ENCODE measurements at places on chromosomes 1 and 21. TPM values are rescaled to one million over a fixed set of nuclear protein-coding genes. Genes with fewer than 3 reads are reported as not detected.

- no peak for DNase-seq
Measured at GRCh38 chr21:15004721-15005370, 60.0 kb downstream of the NRIP1 start.

GRCh38 chr1:57620605-57621004 lies 196.7 kb upstream of the DAB1 start:
- DNase-seq, result no peak

- no peak for DNase-seq
Measured at GRCh38 chr1:17277511-17278159, 28.7 kb downstream of the PADI3 start.

DNA sequence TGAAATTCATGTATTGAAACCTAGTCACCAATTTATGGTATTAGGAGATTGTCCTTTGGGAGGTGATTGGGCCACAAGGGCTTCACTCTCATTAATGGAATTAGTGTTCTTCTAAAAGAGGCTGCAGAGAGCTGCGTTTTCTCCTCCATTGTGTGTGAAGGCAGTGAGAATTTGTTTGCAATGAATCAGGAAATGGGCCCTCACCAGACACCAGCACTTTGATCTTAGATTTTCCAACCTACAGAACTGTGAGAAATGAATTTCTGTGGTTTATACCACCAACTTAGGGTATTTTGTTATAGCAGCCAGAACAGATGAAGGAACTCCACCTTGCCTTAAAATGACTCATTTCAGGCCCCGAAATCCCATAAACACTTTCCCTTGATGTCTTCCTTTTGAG lies 544.2 kb downstream of the RWDD3 start:
- no peak for DNase-seq

DNA sequence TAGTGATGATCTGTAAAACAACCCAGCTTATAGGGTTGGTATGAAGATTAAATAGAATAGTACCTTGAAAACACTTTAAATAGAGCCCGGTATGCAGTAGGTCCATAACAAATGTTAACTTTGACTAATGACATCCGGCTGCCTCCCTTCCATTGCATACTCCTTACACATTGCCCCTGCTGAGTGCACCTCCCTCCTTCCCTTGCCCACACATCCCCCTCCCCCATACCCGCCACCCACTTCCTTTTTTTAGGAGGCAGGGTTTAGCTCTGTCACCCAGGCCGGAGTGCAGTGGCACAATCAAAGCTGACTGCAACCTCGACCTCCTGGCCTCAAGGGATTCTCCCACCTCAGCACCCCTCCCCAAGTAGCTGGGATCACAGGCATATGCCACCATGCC lies 24.4 kb upstream of the ZC3H12A start:
- peak; percentile 68 for DNase-seq

Gene GNG4
- not detected for total RNA-seq

Gene WNT3A
- not detected for total RNA-seq

DNA sequence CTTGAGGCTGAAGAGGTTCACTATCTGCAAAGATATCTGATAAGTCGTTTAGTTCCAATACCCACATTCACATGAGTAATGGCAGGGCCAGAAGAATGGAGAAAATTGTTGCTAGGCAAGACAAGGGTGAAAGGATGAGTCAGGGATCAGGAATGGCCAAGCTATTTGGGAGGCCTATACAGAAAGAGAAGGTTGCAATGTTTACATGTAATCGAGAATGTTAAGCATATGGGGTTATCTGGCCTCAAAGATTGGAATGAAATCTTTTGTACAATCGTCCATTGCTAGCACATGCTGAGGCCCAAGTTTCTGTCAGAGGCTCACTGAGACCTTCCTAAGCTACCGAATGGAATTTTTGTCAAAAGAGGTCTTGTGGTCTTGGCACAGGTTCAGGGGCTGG lies 299.9 kb upstream of the PLD5 start:
- no peak for DNase-seq

Gene NMNAT2
- not detected for total RNA-seq

DNA sequence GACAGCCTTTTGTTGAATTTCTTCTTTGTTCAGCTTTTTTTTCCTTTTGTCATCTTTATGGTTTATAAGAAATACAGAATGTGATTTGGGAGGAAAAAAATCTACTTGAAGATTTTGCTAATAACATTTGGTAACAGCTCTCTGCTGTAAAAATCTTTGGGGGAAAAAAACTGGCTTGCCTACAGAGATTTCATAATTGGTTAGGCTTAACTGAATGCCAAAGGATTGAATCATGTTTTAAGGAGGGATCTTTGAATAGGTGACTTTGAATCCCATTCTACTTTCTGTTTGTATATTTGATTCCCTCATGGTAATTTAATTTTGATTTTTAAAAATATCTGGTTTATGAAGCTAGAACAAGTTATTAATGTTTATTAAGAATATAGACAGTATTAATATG lies 3.2 kb downstream of the BTF3L4 start:
- DNase-seq, result no peak

Gene DNAJC16
- total RNA-seq, result 16.8 TPM

DNA sequence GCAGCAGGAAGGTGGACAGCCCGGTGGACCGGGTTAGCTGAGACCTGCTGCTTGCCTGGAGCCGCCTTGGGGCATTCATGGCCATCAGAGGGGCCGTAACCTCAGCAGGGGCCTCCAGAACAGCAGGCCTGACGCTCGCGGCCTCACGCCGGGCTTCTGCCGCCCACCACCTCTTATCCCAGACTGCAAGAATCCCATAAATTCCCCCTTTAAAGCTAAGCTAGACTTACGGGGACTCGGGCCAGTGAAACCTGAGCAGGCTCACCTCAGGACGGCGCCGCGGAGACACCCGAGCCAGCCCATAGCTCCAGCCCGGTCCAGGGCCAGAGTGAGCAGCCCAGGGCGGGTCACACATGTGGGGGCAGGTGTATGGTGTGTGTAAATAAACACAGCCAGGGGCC lies 132.3 kb downstream of the GLIS1 start:
- no peak for DNase-seq

DNA sequence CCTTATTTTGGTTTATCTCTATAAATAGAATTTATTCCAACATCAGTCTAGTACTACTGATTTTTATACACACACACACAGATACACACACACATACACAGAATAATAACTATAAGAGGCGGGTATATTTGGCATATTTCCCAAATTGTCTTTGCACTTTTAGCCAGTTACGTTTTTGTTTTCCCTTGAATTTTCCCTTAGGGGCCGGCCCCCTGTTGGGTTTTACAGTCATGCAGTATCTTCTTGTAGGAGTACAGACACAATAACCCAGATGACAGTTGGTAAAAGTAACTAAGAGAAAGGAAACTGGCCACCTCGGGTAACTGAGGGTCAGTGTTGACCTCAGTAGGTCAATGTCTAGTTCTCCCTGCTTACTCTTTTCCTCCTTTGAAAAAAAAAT lies 50.9 kb downstream of the DISP1 start:
- DNase-seq, result no peak

Gene ATP1A4
- not detected for total RNA-seq

- no peak for DNase-seq
Measured at GRCh38 chr1:41975850-41976569, 57.3 kb upstream of the HIVEP3 start.

GRCh38 chr1:72023063-72023930 lies 259.0 kb downstream of the NEGR1 start:
- no peak for DNase-seq

- DNase-seq, result no peak
Measured at GRCh38 chr1:225888898-225889601, at the start of gene LEFTY1. LEFTY1 (minus strand) TSS chr1:225889146; CDS start chr1:225889066, 80 bp downstream.

Gene IL6R
- not detected for total RNA-seq

Gene SLC45A3
- total RNA-seq, result 5.3 TPM

Gene KCNH1
- not detected for total RNA-seq

DNA sequence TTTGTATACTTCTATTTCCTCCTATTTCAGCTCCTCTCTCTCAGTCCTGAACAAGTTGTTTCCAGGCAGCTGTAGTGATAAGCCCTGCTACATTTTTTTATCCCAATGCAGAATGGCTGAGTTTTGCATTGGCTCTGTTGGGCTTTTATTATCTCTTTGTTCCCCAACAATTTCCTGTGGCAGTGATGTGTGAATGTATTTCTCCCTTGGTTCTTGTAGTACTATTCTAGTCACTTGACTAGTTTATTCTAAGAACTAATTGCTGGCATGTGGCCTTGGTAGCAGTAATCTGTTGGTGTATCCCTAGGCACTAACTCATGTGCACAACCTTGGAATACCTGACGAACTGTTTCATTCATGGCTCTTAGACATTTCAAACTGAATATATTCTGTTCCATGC lies 60.7 kb downstream of the NFASC start:
- DNase-seq, result no peak

DNA sequence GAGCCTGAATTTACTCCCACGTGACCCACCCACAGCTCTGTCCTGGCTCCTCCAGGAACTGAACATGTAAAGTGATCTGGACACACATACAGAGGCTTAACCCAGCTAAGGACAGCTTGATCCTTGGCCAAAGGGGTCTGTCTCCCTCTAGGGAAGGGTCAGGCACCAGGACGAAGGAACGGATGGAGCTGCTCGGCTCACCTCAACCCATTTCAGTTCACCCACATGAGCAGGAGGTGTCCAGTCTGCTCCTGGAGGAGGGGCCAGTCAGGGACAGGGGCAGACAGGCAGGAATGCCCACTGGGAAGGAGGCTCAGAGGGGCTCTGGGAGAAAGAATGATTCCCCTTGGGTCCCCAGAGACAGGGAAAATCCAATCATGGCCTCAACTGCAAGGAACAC lies 567.2 kb downstream of the PTPRU start:
- DNase-seq, result no peak

GRCh38 chr21:15966651-15967050 lies 236.9 kb downstream of the USP25 start:
- no peak for DNase-seq

DNA sequence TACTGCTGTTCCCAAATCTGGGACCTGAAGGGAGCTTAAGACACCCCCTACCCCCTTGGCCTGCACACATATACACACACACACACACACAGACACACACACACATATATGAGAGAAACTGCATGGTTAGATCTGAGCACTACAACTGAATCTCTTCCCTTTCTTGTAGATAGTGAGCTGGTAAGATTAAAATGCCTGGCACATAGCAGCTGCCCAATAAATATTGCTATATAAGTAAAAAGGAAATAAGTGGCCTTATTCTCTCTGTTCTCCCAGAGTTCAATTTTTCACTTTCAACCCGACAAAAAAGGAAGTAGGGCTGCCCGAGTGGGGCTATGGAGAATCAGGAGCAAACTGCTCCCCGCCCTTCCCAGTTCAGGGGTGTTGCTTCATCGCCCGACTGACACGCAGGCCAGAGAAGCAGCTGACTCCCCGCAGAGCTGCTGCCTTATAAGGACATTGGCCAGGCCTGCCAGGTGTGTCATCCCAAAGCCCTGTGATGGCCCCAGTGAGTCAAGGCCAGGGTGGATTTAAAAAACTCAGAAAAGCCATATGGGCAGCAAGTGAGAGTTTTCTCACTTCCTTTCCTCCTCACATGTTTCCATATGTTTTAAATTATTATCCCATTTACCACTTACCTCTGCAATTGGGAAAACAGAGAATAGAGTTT lies 106.5 kb upstream of the SLC44A3 start:
- DNase-seq, result no peak

- DNase-seq, result no peak
Measured at GRCh38 chr1:65103807-65104206, 44.2 kb upstream of the AK4 start.

Gene KIF21B
- total RNA-seq, result 72.5 TPM

Gene TAS1R1
- not detected for total RNA-seq

Gene RHBG
- not detected for total RNA-seq

DNA sequence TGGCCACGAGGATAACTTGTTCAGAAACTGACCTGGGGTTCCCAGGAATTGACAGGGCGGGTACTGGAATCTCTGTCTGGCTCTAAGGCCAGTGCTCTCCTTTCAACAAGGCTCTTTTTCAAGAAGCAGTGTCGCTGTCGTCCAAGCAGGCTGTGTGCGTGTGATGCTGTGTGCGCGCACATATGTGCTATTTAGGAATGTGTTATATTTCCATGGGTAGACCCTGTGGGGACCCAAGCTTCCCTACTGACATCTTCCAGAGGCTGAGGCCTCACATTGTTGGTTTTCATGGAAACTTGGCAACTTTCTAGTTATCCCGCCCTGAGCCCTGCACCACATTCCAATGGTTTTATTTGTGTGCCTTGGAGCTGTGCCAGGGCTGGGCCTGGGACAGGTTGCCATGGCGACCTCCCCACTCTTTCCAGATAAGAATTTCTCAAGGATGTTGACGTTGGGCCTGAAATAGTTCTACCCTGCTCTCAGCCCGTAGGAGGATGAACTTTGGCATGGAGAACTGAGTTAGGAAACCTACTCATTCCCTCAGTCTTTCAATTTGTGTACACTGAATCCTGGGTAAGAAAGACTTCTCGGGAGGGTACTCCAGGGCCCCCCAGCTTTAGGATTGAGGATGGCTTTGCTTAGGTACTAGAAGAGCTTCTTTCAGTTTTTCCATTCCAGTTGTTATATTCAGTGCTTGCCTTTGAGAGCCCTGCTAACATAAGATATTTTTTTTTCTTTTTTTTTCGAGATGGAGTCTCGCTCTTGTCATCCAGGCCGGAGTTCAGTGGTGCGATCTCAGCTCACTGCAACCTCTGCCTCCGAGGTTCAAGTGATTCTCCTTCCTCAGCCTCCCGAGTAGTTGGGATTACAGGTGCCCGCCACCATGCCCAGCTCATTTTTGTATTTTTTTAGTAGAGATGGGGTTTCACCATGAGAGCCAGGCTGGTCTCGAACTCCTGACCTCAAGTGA lies 38.8 kb upstream of the SRSF10 start:
- no peak for DNase-seq

DNA sequence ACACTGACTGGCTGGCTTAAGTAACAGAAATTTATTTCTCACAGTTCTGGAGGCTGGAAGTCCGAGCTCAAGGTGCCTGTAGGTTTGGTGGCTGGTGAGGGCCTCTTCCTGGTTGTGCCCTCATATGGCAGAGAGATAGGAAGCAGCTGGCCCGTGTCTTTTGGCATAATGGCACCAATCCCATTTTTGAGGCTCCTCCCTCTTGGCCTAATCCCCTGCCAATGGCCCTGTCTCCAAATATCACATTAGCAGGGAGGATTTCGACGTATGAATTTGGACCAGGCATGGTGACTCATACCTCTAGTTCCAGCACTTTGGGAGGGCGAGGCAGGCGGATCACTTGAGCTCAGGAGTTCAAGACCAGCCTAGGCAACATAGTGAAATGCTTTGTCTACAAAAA lies 37.4 kb downstream of the AGPAT3 start:
- DNase-seq, result no peak

DNA sequence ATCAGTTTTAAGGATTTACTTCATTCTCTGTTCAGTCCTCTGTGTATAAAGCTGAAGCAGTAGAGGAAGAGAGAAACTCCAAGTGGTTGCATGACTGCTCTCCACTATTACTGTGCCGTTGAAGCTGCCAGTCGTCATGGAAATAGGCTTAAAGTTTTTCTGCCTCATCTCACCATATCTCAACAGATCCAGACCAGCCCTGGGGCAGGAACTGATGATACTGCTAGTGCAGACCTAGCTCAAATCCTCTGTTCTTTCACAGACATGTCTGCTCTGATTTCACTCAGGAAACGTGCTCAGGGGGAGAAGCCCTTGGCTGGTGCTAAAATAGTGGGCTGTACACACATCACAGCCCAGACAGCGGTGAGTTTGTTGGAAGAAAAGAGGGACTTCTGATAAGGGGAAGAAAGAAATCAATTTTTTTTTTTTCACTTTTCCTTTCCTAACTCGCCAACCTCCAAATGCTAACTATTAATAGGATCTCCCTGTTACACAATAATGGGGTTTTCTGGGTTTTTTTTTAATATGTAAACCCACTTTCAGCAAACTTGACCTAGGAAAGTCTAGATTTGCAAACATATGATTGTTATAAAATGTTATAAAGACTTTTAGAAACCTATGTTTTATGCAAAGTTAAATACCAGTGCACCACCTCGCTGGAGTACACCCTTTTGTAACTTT lies 22.2 kb upstream of the STRIP1 start:
- DNase-seq, result peak; percentile 33
